ENCODE measurements at places on chromosomes 5 and 9.

DNA sequence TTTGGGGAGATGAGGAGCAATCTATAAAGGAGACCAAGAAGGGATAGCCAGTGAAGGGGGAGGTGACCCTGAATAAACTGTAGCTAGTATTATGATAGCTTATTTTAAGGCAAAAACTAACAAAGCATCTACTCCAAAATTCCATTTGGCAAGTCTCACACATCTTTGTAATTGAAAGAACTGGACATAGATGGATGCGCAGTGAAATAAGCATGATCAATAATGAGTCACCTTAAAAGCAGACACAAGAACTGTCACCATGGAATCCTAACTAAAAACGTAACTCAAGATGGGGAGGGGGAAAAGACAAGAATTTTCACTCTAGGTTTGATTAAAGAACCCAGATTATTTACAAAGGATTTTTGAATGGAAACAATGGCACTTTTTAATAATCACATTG, 164.5 kb downstream of the MED27 start:
- no peak for DNase-seq

DNA sequence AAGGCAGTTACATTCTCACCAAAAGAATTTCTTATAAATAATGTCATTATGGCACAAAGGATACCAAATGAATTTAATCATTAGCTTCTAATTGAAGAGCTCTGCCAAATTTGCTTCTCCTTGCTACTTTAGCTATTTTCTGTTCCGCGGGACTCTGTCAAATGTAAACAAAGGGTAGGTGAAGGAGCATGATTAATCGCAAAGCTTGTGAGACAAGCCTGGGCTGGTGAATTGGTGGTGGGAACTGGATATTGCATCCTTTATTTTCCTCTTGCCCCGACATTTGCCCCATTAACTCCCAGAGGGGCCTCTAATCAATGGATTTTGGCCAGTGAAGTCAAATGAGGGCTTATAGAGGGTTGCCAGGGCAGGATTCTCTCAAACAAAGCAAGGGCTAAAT, 234.2 kb upstream of the RFX3 start:
- DNase-seq: no peak

- no peak for DNase-seq
These were observed 12.3 kb downstream of the ORM2 start for GRCh38 chr9:114341991-114342390.

GRCh38 chr5:13664377-13664776, 280.1 kb downstream of the DNAH5 start:
- no peak for DNase-seq

DNA sequence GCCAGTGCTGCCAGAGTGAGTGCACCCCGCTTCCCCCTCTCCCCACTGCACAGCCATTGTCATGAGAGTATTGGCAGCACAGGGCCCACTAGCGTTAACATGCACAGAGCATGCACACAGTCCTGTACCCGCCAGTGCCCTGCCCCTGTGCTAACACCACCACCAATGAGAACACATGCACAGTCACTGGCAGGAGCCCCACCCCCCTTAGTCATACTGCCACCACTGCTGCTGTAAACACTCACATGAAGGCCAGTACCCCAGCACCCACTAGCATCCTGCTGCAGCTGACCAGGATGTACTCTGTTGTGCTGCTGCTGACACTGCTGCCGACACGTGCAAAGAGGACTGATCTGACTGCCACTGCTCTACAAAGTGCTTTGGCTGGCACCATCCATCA, 19.5 kb upstream of the RANBP6 start:
- DNase-seq: no peak

GRCh38 chr5:137195483-137195882, 303.6 kb downstream of the SPOCK1 start:
- no peak for DNase-seq

DNA sequence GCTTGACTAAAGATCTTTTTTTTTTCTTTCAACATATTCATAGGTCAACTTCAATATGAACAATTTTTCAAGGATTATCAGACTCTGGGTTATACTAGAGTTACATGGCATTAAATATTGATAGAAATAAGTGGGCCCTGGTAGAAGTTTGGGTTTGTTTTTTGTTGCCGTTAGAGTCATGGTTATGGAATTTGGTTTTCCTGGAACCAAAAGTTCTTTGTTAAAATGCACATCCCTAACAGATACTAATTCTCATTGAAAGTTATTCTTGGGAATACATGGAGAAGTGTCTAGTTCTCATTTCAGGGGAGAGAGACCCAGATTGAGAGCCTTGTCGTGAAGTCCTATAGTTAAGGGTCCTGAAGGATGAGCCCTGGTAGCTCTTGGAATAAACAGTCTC, 124.9 kb downstream of the FGF1 start:
- DNase-seq: no peak

DNA sequence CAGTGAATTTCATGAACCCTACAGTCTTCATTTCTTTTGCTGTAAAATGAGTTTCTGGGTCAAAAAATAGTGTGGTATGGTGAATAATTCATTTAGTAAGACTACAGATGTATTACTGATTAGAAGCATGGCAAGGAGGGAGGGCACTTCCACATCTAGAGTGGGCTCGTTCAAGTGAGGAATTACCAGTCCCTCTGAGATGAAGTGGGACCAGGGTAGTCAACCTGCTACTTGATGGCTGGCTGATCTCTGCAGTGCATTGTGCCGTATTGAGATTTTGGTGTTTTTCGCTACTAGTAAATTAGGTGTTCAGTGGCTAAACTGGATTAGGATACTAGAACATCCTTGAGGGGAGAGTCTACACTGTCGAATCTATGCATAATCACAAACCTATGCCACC, 10.8 kb downstream of the CDC37L1 start:
- DNase-seq: no peak

GRCh38 chr9:121765021-121765950, 113.9 kb downstream of the DAB2IP start:
- DNase-seq: no peak

- no peak for DNase-seq
These were observed 22.6 kb downstream of the SLC36A1 start for GRCh38 chr5:151469992-151470391.

DNA sequence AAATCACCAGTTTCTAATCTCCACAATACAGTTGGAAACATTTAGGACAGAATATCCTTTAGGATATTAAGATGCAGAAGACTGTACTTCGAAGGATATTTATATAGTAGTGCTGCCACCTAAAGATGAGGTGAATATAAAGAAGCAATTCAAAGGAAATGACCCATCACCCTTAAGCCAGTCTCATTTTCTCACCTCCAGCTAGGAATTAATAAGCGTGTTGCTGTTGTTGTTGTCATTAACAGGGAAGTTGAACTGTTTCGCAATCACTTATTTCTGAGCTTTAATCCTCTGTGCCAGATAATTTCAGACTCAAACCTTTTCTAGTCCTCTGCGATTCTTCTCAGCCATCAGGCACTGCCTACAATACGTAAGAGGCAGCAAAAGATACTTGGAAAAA, 7.8 kb upstream of the PURA start:
- no peak for DNase-seq

DNA sequence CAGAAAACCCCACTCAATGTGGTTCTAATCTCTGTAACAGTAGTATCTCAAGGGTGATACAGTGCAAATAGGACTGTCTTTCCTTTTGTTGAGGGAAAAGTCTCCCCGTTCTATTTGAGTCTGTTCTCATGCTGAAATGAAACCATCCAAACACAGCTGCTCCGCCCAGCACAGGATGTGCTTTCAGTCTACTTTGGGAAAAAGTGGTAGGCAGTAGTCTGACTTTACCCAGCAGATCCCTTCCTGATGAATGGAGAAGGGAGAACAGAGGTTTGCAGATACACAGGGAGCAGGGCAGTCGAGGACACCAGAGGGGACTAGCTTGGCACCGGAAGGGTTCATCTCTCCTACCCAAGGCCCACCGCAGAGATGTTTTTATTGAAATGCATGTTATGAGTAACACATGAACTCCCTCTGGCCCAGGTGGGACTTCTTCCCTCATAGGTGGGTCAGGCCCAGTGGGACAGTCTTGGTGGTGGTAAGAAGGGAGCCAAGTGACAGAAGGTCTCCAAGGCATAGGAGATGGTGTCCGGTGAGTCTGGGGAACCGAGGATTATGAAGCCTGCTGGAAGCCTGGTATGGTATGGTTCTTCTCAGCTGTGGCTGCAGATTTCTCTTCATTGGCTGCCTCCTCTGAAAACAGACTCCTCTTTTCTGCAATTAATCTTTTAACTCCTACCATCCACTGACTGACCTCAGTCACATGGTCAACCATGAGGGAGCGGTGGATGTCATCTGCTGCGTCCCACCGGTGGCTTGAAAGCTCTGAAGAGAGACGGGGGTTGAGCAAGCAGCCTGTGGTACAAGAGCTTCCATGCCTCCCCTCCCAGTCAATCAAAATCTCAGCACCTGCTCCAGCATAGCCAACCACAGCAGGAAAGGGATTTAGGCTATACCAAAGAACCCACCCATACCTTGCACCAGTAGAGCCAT, 3.0 kb downstream of the EIF4EBP3 start:
- no peak for DNase-seq

DNA sequence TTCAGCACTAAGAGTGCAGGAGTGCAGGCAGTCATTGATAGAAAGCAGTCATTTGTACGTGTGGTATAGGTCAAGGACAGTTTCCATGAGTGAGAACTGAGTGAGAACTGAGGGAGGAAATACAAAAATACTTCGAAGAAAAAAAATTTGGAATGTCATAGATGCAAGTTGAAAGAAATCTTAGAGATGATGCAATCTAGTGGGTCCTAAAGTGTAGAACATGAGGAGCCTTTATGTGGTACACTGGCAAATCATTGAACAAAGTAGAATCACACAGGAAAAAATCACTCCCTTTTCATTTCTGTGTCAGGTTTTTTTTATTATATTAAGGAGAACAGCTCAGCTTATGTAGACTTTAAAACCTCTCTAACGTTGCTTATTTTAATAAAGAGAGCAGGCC, 26.4 kb upstream of the SLC1A1 start:
- no peak for DNase-seq

GRCh38 chr5:114898602-114899001, 271.1 kb downstream of the TRIM36 start:
- DNase-seq: no peak

GRCh38 chr5:148978370-148979082, 84.3 kb downstream of the SH3TC2 start:
- DNase-seq: no peak

DNA sequence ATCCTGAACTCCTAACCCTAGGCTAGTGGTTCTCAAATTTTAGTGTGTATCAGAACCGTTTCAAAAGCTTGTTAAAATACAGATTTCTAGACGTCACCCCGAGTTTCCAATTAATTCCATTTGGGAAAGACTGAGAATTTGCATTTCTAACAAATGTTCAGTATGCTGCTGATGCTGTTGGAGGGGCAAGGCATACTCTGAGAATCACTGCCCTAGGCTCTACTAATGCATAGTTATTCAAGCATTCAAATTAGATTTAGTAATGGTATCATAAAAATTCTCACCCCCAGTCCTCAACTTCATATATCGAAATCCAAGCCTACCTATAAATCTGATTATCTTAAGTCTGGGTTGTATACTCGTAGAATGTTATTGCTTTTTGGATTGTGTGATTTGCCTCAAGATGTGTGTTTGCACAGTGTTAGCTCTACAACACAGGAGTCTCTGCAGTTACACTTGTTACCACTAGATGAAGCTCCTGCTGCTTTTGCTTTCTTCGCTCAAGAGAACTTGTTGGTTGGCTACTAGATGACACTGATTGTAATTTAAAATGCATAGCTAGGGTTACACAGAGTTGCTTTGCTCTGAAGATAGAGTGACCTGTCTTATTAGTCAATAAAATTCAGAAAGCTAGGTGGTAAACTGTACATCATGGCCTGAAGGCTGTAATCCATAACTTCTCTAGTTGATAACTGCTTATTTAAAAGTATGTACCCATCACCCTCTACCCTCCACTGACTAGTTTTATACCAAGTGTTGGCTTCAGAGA, 7.5 kb upstream of the ERAP2 start:
- DNase-seq: peak; percentile 79

- no peak for DNase-seq
These were observed 108.4 kb upstream of the PRSS3 start for GRCh38 chr9:33686942-33687341.

DNA sequence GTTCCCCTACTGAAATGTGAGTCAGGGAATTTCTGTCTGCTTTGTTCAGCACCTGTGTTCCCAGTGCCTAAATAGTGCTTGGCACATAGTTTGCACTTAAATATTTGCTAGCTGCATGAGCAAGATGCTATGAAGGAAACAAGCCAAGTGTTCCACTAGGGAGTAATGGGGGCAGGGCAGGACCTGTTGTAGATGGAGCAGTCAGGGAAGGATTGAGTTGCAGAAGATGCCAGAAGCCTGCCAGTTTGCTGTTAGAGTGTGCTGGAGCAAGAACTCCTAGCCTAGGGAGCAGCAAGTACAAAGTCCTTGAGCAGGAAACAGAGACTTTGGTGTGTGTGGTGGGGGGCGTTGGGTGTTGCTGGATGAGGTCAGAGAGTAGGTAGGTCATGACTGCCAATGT, 87.5 kb downstream of the DAB2IP start:
- no peak for DNase-seq

GRCh38 chr5:134226441-134227192, 744 bp upstream of the PPP2CA start:
- no peak for DNase-seq

- no peak for DNase-seq
These were observed 11.1 kb upstream of the CTSL start for GRCh38 chr9:87714819-87715218.

- DNase-seq: no peak
These were observed 50.1 kb downstream of the PPARGC1B start for GRCh38 chr5:149780043-149780737.

- no peak for DNase-seq
These were observed 41.8 kb upstream of the FAT2 start for GRCh38 chr5:151632941-151633340.

- DNase-seq: no peak
These were observed 37.9 kb downstream of the NRG2 start for GRCh38 chr5:140005145-140005591.

DNA sequence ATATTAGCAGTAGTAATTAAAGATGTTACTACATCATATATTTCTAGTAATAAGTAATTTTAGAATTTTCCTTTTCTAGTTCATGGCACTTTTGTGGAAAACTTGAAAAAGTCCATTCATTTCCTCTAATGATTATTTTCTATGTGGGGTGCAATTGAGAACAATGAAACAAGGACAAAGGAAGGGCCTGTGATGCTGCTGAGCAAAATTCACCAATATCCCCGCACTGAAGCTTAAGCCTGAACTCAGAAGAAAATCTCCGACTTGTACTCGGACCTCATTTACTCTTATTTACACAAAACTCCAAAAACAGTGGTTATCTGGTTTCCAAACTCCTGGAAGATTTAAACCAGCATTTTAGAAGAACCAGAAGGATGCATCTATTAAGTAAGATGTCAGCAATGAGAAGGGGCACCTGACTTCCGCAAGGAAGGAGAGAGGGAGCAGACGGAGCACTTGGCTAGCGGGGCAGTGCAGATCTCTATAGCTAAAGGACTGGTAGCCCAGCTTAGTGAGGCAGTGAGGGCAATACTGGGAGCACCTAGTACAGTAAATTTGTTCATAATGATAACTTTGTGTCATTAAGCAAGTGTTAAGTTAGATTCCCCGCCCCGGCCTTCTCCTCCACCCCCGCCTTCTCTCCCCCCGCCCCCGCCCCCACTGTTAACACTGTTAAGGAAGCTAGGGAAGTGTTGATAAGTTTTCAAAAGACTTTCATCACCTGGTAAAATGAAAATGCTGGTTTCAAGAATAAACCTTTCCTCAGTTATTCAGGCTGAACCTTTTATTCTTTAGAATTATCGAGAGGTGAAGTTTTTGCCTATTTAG, 123.3 kb downstream of the ZSWIM6 start:
- no peak for DNase-seq

- DNase-seq: no peak
These were observed 38.2 kb downstream of the CLINT1 start for GRCh38 chr5:157820593-157821252.
